ENCODE measurements at places on chromosomes 13 and 19.

DNA sequence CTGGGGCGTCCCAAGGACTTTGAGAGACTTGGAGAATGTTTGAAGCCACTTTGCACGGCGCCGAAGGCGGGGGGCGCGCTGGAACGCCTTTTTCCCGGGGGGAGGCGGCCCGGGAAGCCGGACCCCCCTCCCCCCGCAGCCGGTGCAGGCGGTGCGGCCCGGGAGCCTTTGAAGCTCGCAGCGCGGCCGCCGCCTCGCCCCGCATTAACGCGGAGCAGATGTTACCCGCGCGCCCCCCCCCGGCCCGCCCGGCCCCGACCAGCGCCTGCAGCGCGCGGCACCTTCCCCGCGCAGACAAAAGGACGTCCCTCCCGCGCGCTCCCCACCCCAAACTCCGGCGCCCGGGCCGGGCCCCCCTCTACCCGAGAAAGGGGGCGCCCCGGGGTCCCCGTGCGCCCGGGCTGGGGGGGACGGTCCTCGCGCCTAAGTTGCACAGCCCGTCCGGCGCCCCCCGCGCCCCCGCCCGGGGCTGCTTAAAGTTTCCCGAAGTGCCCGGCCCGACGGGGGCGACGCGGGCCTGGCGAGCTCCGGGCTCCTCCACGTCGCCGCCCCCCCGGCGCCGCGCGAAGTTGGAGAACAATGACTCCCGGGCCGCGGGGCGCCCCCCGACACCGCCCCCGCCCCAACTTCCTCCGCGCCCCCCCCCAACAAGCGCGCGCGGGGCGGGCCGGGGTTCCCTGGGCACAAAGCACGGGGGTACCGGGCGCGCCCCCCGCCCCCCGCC is 685 bp downstream of the TCF3 start:
- no peak for DNase-seq

DNA sequence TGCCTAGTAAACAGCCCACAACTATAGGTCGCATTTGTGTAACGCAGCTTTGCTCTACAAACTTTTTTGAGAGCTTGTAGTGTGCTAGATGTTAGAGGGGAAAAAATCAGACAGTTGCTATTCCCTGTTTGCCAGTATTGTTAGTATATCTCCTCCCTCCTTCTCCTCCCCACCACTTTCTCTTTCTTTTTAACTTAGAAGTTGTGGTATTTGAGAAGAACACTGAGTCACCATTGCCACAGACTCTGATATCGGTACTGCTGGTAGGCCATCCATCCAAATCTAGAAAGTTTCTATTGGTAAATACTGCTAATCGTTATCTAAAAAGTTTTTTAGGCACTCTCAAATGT is 666 bp downstream of the POMP start:
- DNase-seq: no peak

DNA sequence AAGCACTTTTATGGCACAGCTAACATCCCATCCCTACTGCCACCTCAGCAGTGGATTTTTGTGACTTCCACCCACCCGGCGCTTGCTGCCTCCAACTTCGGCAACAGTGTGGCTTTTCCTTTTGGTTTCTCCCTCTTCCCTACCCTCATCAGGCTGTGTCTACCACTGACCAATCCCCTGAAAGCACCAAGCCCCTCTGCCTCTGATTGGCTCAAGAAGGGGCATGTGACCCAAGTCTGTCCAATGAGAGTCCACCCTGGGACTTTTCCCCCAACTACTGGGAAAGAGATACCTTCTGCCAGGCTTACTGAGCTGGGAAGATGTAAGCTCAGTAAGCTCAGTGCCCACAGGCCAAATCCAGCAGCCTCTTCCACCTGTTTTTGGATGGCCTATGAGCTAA is 5.8 kb downstream of the SMIM7 start:
- no peak for DNase-seq

DNA sequence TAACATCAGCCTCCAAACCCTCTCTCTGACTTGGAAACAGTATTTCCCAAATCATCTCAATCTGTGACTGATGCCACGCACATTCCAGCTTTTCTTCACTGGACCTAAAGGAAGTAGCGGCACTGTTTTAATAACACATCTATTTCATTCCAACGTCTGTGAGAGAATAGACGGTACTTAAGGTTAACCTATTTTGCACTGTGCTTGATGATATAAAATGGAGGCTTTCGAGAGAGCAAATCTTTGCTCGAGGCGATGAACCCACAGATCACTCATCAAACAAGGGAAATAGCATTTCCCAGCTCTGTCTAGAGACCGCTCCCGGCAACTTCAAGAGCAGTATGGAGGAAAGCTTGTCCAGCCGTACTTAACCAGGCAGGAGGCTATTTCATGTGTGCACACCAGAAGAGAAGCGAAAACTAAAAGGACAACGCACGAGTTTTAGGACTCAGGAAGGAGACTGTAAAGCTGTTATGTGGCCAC is 2.9 kb downstream of the UBL3 start:
- DNase-seq: no peak

GRCh38 chr19:45523642-45524256 is 16.5 kb downstream of the VASP start:
- DNase-seq: peak; percentile 20

DNA sequence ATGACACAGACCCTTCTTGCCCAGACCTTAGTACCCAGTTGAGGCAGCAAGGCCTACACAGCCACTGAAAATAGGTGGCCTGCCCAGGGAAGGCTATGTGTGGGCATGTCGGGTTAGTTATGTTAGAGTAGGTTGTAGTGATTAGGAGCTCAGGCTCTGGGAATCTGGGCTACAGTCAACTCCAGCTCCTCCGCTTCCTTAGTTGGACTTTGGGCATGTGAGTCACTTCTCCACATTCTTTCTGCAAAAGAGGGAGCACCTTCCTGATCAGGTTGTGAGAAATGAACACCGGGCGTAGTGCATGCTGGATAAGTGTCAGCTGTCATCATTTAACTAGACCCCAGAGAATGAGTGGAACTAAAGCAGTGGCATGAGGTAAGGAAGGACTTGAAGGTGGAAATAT is 64.8 kb downstream of the ARHGAP35 start:
- DNase-seq: no peak

DNA sequence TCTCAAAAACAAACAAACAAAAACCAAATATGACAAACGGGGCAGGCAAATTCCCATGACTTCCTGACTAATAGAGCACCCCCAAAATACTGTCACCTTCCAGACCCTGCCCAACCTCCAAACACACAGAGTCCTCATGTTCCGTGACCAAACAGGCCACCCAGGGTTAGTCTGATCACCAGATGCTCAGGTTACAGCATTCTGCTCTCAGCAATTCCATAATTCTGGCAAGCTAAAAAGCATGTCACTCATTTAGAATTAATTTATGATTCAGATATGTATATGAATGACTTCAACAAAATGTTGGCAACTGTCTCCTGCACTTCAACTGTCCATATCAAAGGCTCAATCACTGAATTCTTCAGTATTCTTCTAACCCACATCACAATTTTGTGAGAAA is 52.4 kb downstream of the ZIC5 start:
- DNase-seq: no peak

Data from stimulated activated CD8-positive, alpha-beta memory T cell treated with anti-CD3 and anti-CD28 coated beads, Interleukin-7, amount 100 ng/mL, for 1 hour (primary cell).